ENCODE measurements at places on chromosomes 6 and 20. TPM values are rescaled to one million over a fixed set of nuclear protein-coding genes. Genes with fewer than 3 reads are reported as not detected.

DNA sequence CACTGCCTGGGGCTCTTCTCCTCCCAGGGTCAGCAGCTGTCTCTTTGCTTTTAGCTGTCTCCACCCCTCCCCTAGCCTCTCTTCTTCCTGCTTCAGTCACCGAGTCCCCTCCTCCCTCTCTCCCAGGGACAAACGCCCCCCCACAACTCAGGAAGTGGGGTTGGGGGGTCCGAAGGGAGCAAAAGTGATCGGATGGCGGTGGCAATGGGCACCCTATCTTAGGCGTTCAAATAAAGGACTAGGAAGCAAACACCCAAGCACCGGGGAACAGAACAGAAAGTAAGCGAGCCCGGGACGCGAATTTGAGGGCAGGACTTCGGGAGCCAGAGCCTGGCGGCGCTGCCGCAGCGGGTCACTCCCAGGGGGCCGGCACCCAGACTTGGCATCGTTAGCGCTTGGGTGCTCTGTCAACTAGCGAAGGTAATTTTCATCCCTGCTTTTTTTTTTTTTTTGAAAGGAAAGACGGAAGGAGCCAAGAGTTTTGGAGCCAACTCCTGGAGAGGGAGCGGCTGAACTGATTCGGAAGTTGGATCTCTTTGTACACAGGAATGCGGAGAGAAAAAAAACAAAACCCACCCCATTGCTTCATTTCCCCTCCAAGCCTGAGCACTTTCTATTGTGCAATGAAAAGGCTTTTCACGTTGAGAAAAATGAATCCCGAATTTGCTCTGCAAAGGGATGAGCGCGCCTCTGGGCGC lies 815 bp upstream of the ITPR3 start:
- peak; percentile 80 for DNase-seq

The IFNGR1 gene
- 157 TPM for total RNA-seq

DNA sequence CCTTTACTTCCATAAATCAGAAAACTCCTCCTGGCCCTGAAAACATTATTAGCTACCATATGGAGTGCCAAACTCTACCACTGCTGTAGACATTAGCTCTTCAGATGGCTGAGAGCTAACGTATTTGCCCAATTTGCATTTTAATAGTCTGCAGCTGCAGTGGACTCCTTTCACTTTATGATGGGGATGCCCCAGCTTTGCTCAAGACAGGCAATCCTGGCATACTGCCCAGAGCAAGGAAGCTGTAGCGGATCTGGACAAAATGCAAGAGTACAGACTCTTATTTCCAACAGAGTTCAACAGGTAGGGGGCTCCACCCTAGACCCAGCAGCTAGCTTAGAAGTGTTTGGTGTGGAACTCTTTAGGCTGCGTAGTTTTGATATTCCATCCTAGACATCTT lies 246.7 kb downstream of the FOXC1 start:
- DNase-seq: peak; percentile 32

DNA sequence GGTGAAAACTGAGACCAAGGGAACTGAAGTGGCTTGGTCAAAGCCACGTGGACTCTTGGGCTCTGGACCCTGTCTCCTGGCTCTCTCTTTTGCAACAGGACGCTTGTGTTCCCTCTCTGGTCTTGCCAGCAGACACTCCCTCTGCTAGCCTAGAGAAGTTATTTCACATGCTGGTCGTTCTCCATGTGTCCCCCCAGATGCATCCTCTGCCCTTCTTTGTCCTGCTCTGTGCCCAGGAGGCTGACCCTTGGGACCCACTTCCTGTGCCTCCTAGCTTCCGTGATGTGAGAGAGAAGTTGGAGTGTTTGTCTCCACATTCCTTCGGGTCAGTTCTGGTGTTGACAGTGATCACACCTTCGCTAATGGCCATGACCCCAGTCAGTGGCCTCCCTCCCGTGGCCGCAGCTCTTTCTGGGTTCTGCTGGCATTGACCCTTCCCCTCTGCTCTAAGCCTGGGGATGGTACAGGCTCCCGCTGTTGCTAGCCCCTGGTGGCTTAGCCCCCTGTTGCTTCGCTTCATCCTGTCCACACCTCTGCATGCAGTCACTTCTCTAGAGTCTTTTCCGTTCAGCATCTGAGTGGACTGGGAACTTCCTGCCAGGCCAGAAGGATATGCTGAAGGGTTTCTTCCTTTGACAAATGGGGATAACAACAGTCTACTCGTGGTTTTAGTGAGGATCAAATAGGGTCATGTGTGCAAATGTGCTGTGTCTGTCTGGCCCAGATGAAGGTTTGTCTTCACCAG lies 70.1 kb upstream of the BMP2 start:
- no peak for DNase-seq

The RBM24 gene
- 196 TPM for total RNA-seq

All from right cardiac atrium (tissue), 5 donors.